Hematopoietic multipotent progenitor cell treated with erythropoietin and hydrocortisone succinate and interleukin-3 and kit ligand, for 8 days (in vitro differentiated cells): ENCODE measurements at places on chromosomes 12 and 14.

DNA sequence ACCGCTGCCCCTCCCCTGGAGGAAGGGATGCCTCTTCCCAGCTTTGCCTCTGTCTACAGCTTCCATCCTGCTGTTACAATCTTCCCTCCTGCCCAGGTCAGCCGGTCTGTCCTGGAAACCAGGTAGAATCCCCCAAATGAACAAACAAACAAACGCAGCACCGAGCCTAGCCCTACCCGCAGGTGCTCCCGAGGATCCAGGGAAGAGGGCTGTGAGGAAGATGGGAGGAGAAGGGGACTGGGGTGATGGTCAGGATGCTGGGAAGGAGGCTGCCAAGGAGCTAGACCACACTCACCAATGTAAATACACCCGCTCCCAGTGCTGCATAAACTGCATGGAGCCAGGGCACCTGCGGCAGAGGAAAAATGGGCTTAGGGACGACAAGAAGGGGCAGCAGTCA lies 16.6 kb downstream of the FAIM2 start:
- no peak for DNase-seq

DNA sequence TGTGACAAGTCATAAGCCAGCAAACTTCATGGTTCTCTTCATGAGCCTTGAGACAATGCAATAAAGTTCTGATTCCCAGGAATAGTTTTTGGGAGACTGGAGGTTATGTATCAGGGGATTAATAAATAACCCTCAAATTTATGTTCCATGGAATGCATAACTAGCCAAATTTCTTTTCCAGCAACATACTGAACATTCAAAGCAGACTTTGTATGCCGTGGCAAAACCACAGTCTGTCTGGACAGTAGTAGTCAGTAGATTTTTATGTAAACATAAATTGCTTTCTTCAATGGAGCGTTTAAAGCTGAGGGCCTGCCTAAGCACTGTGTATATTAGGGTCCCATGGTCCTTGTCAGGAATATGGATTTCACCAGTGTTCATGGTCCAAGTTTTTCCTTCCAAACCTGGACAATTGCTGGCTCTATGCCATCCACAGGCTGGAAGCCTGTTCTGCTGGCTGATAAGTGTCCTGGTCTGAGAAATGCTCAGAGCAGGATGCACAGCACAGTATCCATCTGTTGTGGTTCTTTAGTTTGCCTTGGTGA lies 144.9 kb downstream of the SRGAP1 start:
- no peak for DNase-seq

DNA sequence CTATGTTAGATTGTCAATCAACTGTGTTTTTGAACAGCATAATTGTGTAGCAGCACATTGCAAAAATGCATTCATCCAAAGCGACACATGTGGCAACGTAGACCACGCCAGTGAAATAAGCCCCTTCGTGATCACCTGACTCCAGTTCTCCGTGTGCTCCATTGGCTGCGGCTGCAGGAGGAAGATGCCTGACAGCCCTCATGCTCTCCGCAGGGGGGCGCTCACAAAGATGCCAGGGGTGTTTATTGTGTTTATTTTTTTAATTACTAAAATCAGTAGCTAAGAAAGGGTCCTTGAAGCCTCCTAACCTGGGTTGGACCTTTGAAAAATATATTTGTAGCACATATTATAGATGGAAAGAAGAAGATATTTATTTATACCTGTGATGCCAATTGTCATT lies 116.3 kb downstream of the SLC15A4 start:
- DNase-seq: no peak

DNA sequence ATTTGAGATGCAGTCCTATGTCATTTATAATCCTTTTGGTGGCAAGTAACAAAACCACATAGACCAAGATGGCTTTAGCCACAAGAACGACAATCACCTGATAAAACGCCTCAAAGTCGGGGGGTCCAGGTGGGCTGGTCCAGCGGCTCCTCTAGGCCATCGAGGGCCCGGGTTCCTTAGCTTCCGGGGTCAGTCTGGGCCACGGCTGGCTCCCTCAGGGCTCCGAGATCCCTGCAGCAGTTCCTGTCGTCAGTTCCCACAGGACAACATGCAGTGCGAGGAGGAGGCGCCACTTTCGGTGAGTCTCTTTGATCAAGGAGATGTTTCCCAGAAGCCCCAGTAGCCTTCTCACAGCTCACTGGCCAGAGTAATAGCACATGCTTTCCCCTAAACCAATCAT lies 574.6 kb downstream of the AACS start:
- DNase-seq: no peak

GRCh38 chr12:65432114-65432513 lies 153.6 kb downstream of the MSRB3 start:
- DNase-seq: no peak

GRCh38 chr12:6183689-6184428 lies 16.3 kb upstream of the CD9 start:
- DNase-seq: no peak

DNA sequence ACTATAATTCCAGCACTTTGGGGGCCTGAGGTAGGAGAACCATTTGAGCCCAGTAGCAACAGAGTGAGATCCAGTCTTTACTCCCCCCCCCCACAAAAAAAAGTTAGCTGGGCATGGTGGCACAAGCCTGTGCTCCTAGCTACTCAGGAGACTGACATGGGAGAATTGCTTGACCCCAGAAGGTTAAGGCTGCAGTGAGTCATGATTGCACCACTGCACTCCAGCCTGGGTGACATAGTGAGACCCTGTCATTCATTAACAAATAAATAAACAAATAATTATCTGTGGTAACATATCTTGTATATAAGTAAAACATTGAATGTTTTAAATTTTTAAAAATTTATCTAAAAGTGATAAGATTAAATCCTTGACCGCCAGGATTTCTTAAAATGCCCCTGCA lies 4.8 kb downstream of the ENTPD5 start:
- DNase-seq: no peak

GRCh38 chr14:100785626-100786025 lies 40.3 kb upstream of the MEG3 start:
- DNase-seq: no peak

GRCh38 chr12:85325442-85325841 lies 45.4 kb downstream of the ALX1 start:
- no peak for DNase-seq

DNA sequence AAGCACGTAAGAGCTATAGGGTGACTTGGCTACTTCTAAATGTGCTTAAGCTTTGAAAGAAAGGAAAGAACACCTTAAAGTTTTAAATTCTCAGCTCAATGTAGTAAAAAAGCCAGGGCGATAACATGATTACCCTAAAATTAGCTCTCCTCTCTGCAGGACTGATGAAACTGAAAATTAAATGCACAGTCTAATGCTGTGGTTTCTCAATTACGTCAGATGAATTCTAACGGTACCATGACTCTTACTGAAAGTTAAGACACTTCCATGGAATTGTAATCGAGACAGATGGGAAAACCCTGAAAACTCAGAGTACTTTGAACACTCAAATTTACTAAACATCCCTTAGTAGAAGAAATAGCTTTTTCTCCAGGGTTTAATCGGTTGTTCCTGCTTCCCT lies 25.9 kb upstream of the PRKD1 start:
- no peak for DNase-seq

- DNase-seq: no peak
These were observed 411 bp upstream of the DCAF4 start for GRCh38 chr14:72925815-72926291.

DNA sequence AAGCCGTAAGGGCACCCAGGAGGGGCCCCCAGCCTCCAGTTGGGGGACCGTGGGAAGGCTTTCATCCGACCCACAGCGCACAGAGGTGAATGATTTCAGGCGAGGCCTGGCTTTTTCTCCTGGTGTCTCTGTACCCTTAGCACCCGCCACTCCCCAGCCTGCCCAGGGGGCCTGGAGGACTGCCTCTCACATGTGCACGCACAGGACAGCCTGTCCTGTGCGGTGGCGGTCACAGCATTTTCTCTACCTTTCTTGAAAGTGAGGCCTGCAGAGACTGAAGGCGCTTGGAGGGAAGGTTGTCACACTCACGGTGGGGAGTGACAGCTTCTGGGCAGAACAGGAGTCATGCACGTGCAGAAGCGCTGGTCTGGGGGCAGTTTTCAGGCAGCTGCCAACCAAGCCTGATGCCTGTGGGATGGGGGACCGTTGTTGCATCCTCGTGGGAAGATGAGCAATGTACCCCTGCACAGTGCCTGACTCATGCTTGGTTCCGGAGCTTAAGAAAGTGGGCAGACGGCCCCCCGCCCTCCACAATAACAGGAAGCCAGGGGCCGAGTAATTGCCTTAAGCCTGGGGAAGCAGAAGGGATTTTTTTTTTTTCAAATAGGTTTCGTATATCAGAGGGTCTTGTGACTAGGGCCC lies 148.1 kb downstream of the TSPAN9 start:
- DNase-seq: no peak

- DNase-seq: no peak
These were observed 27.9 kb downstream of the TMCC3 start for GRCh38 chr12:94622475-94622874.

GRCh38 chr14:104993306-104993705 lies 7.7 kb downstream of the CLBA1 start:
- no peak for DNase-seq

GRCh38 chr14:104931304-104931770 lies 6.7 kb downstream of the PLD4 start:
- no peak for DNase-seq

GRCh38 chr12:76272287-76272686 lies 75.9 kb downstream of the BBS10 start:
- DNase-seq: no peak

DNA sequence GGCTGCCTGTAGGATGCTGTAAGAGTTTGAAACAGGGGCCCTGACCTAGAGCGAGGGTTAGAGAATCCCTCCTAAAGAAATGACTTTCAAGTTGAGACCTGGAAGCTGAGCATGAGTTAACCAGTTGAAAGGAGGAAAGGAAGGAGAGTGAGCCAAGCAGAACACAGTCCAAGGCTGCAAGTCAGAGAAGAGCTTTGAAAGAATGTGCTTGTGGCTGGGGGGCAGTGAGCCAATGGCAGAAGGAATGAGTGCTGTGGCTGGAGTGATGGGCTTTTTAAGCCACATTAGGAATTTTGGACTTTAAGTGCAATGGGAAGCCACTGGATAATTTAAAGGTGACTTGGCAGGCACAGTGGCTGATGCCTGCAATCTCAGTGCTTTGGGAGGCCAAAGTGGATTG lies 18.1 kb downstream of the CDKN1B start:
- no peak for DNase-seq

GRCh38 chr12:49951411-49952240 lies 1.1 kb downstream of the AQP2 start:
- no peak for DNase-seq
